ENCODE measurements at places on chromosomes 16 and 17. TPM values are rescaled to one million over a fixed set of nuclear protein-coding genes. Genes with fewer than 3 reads are reported as not detected.

Gene OR2C1
- total RNA-seq = 0.55 TPM

Gene TNFRSF13B
- not detected for total RNA-seq

Gene MNT
- 12.2 TPM for total RNA-seq

Gene SLFN14
- total RNA-seq = 1.4 TPM

Gene CLEC18B
- 1.3 TPM for total RNA-seq

Gene NOD2
- 0.83 TPM for total RNA-seq

Gene TBC1D3D
- 1.1 TPM for total RNA-seq

Gene KRTAP3-2
- not detected for total RNA-seq

Gene NPIPA1
- total RNA-seq = 146 TPM

Gene PCYT2
- 36.4 TPM for total RNA-seq

Gene CHST5
- 0.89 TPM for total RNA-seq

Gene NKD1
- total RNA-seq = 6.7 TPM

Gene BCL6B
- total RNA-seq = 13.7 TPM

Gene KAT7
- total RNA-seq = 54.9 TPM

Gene MRPL45
- total RNA-seq = 36.3 TPM

Gene ATPAF2
- 22.8 TPM for total RNA-seq

Gene GINS3
- total RNA-seq = 9.4 TPM

Gene MEIOC
- 0.50 TPM for total RNA-seq

Gene OGFOD3
- total RNA-seq = 12.5 TPM

Data from spinal cord (tissue), 10 donors.